ENCODE measurements at places on chromosomes 3 and 15.

GRCh38 chr3:33900809-33901505, 102.5 kb downstream of the PDCD6IP start:
- DNase-seq, result no peak

DNA sequence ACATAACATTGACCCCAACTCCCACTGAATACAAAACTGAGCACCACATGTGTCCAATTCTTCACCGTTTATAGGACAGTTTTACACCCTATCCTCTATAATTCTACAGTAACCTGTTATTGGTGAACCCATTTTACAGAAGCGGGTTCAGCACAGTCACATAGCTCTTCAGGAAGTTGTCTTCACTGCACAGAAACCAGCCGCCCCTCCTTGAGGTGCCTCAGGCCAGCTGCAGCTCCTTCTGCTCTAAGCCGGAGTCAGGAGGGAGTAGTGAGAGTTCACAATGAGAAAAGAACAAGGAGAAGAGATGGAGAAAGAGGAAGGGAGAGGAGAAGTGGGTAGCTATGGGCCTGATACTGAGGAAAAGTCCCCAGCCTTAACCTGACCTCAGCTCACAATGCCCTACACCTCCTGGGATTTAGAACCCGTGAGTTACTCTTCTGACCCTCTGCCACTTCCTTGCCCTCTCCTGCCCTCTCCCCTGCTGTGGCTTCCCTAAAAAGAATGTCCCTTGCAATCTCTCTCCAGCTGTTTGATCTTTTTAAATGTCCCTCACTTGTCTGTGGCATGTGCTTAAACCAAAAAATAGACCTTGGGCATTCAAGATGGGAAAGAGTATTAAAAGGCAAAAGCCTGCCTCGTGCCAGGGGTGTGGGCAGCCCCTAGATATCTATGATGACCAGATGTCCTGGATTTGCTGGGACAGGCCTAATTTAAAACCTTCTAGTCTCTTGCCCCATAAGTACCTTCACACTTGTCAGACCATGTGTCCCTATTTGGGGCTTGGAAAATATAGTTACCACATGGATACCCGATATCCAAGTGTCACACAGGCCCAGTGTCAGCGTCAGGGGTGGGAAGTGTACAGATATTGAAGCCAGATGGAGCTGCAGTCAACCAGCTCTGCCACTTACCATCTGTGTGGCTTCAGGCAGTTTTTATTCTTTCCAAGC, 71.3 kb upstream of the HES1 start:
- DNase-seq, result no peak

GRCh38 chr15:89593018-89593417, 17.7 kb downstream of the TICRR start:
- no peak for DNase-seq

GRCh38 chr3:144358191-144358590, 386.6 kb downstream of the DIPK2A start:
- DNase-seq, result no peak

DNA sequence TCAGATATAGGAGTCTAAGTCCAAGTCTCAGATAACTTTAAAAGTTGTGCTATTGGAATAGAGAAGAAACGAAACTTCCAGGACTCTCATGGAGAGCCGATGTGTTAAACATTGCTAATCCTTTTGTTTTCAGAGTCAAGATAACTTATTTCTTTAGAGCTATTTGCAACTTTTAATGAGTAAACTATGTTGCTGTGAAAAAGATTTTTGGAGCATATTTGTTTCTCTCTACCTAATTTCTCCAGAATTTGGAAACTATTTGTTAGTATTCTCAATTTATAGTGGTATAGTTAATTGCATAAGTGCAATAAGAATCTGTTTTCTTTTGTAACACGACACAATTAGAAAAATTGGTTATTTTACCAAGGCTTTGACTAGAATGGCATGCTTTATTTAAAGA, 588.9 kb downstream of the NTRK3 start:
- no peak for DNase-seq

Data from NCI-H1930 (cell line).